Activated CD4-positive, alpha-beta T cell treated with anti-CD3 and anti-CD28 coated beads for 4 hours (primary cell): ENCODE measurements at places on chromosomes 2 and 18.

DNA sequence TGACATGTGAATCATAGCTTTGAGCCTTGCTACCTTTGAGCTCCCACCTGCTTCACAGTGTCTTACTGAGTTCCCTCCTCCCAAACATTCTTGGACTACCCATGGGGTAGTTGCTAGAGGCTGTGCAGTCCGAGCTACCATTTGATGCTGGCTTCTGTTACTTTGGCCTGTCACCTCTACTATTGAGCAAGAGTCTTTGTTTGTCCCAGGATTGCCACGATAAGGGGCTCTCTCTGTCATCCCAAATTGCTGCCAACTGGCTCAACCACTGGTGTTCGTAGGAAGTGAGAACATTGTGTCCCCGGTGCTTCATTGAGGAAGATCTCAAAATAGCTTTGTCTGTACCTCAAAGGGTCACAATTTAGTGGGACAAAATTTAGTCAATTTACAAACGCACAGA is 59.1 kb upstream of the PAX8 start:
- DNase-seq: no peak

- no peak for DNase-seq
These were observed 451.2 kb downstream of the CNTNAP5 start for GRCh38 chr2:124476291-124476690.

- DNase-seq: no peak
These were observed 74.8 kb downstream of the TCF4 start for GRCh38 chr18:55513161-55513560.

GRCh38 chr2:143819764-143820163 is 690.5 kb downstream of the ARHGAP15 start:
- no peak for DNase-seq

DNA sequence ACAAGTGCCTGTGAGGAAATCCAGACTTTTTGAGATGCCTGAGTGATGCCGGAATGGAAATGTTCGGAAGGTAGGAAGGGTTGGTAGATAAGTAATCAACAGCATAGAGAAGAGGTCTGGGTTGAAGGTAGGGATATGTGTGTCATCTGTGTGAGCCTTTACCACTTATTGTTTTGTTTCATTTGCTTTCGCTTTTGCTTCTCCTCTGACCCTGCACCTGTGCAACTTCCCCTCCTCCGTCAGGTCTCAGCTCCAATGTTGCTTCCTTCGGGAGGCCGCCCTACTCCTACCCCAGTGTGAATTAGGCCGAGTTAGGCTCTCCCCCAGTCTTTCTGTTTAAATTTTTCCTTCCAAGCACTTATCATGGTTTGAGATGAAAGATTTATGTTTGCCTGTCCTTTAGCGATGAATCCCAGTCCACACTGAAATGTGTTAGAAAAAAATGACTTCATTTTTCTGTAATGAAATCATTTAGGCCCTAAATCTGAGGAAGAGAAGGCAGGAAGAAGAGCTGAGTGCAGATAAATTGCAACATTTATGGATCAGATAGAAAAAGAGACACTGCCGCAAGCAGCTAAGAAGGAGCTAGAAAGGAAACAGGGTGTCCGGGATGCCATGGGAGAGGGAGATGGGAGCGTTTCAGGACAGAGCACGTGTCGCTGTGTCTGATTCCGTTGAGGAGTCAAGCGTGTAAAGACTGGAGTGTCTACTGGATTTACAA is 139.6 kb upstream of the PELI1 start:
- DNase-seq: peak; percentile 20

GRCh38 chr18:67463829-67464228 is 52.7 kb downstream of the DSEL start:
- no peak for DNase-seq

DNA sequence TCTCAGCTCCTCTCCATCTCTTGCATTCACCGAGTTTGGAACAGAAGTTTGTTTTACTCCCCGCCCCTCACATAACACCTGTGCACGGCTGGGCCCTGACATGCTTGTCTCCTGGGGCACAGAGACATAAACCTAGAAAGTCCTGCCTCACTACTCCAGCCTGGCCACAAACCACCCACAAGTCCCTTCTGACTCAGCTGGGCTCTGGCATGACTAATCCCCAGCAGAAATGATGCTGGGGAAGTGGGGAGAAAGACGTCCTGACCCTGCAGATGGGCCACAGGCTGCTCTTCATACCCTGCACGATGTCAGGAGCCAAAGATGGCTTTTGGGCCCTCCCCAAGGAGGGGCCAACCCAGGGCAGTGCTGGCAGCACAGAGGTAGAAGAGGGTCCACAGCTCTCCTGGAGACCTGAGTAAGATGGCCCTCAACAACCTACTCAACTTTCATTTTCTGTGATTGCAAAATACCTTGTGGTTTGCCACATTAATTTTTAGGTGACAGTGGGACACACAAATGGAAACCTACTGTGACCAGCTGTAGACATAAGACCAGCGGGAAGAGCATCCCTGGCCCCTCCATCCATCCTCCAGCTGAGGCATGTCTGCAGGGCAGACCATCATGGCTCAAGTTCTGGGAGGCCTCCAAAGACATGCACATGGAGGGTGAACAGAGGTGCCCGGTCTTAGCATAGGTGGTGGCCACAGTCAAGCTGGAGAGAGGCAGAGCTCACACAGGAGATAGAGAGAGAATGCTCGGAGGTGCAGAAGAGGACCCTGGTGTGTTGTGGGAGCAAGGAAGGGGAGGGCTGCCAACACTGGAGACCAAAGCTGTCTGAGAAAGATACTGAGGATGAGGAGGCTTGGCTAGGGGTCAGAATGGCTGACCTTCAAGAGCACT is 40.0 kb downstream of the DNMT3A start:
- DNase-seq: peak; percentile 69

- no peak for DNase-seq
These were observed 32.4 kb downstream of the FIGN start for GRCh38 chr2:163703386-163703785.

DNA sequence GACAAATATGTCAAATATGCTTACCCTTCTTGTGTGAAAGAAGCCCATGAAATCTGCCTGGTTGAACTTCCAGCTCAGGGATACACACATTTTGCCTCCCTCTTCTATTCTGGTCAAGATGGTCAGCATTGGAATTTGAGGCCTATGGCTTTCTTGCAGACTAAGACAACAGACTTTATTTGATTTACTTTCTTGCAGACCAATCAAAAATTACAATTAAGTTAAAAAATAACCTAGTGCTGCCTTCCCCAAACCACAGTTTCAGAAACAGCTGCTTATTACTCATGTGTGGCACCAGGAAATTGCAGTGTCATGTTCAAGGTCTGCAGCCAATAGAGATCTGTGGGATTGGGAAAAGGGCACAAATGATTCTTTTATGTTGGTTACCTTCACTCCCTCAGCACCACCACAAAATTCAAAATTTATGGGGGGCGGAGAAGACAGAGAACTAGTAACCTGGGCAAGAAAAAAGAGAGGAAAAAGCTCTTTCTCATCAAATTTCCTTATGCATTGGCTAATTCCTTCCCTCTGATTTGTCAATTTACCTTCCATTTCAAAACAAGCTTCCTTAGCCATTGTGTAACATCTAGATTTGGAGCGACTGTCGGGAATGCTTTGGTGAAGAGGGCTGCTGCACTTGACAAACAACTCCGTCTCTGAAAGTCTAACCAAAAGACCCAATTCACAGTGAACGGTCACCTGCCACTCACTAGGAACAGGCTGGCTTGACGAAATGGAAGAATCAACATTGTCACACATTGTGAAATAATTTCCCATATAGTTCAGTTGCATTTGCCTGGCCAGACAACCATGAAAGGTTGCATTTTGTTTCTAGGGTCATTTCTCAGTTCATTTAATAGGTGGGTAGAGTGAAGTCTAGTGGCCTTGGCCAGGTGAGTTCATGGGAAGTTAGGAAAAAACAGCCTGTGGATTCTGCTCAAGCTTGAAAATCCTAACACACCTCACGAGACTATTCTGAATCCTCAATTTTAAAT is 100.4 kb upstream of the FZD5 start:
- no peak for DNase-seq

- DNase-seq: no peak
These were observed 325.6 kb upstream of the TRIB2 start for GRCh38 chr2:12391116-12391515.

DNA sequence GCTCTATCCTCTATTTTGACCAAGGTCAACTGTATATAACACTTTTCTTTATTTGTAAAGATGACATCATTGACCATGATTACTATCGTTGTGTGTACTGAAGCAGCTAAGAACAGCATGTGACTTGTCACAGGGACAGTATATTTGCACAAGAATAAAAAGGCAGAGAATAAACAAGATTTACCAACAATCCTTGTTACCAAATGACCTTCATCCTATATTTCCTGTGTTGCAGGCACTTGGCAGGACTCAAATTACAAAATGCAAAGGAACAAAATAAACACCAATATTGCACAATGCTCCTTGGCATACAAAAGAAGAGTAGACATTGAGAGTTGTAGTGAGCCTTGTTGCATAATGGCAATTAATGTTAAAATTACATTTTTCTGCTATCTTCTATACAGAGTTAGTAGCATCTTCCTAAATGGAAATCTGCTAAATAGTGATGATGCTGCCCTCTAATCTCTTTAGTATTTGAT is 61.8 kb downstream of the RFTN2 start:
- DNase-seq: no peak

- DNase-seq: no peak
These were observed 43.1 kb downstream of the GYPC start for GRCh38 chr2:126699018-126699417.

DNA sequence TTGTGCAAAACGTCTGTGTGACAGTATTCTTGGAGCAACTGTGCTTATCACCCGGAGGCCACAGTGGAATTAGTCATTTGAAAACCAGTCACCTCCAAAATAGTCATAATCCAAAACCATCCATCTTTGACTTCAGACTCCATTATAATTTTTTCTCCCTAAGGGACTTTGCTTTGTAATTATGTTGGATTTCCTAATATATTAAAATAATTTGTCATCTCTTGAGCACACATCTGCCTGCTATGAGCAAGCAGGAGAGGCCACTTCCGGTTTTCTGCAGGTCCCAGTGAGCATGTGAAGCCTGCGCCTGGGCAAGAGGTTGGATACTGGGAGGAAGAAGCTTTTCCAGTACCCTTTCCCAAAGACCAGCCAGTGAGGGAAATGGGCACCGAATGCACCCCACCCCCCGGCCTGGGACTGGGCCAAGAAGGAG is 57.7 kb downstream of the ODC1 start:
- no peak for DNase-seq

GRCh38 chr18:37299471-37300304 is 265.9 kb downstream of the CELF4 start:
- DNase-seq: no peak
